Thoracic aorta endothelial cell (primary cell): ENCODE measurements at places on chromosomes 3 and 15. TPM values are rescaled to one million over a fixed set of nuclear protein-coding genes. Genes with fewer than 3 reads are reported as not detected.

The GOLGA8G gene
- not detected in 2 replicates for total RNA-seq

The SLC2A2 gene
- total RNA-seq = not detected in 2 replicates

The UBE2E1 gene
- total RNA-seq = 127 and 174 TPM in 2 replicates

The AQP9 gene
- 0.07 TPM in 1 of 2 replicates, not detected in the other for total RNA-seq

The B3GNT5 gene
- total RNA-seq = 38.2 and 38.8 TPM in 2 replicates

The UBE2Q2 gene
- 56.3 and 65.0 TPM in 2 replicates for total RNA-seq

The LINGO1 gene
- total RNA-seq = 0.14 TPM in 1 of 2 replicates, not detected in the other

The CATSPER2 gene
- total RNA-seq = 2.1 and 2.4 TPM in 2 replicates

The ERICH6 gene
- total RNA-seq = not detected in 2 replicates

The IL17RB gene
- total RNA-seq = 0.22 TPM in 1 of 2 replicates, not detected in the other

The EPHA3 gene
- not detected in 2 replicates for total RNA-seq

The CORO2B gene
- 3.7 and 8.0 TPM in 2 replicates for total RNA-seq

The SLC6A20 gene
- total RNA-seq = not detected in 2 replicates

The HSPBAP1 gene
- 7.7 and 9.8 TPM in 2 replicates for total RNA-seq

The LRTM1 gene
- not detected in 2 replicates for total RNA-seq

The HIGD2B gene
- total RNA-seq = not detected in 2 replicates

The TOPBP1 gene
- 83.0 and 92.5 TPM in 2 replicates for total RNA-seq

The MAGEF1 gene
- total RNA-seq = 7.4 and 9.3 TPM in 2 replicates

The ITIH3 gene
- total RNA-seq = under 0.01 TPM in 1 of 2 replicates, not detected in the other

The ABHD14A gene
- total RNA-seq = 3.5 and 7.3 TPM in 2 replicates

The C3orf52 gene
- 8.0 and 9.5 TPM in 2 replicates for total RNA-seq

The TMEM43 gene
- total RNA-seq = 99.2 and 113 TPM in 2 replicates

The ANKRD34C gene
- not detected in 2 replicates for total RNA-seq

The ALDH1A2 gene
- 2.3 and 38.1 TPM in 2 replicates for total RNA-seq

The PFKFB4 gene
- 2.8 and 4.5 TPM in 2 replicates for total RNA-seq

The ITIH1 gene
- total RNA-seq = not detected in 2 replicates

The FANCD2OS gene
- total RNA-seq = not detected in 2 replicates

The EDC3 gene
- total RNA-seq = 18.3 and 20.1 TPM in 2 replicates

The EHD4 gene
- 140 and 173 TPM in 2 replicates for total RNA-seq

The MCF2L2 gene
- total RNA-seq = 0.53 and 0.86 TPM in 2 replicates
